ENCODE measurements at places on chromosomes 3 and 15.

- DNase-seq: no peak
Measured at GRCh38 chr15:93088981-93089726, at the start of gene RGMA. RGMA (minus strand) TSS chr15:93089211; CDS start chr15:93088932, 279 bp downstream.

DNA sequence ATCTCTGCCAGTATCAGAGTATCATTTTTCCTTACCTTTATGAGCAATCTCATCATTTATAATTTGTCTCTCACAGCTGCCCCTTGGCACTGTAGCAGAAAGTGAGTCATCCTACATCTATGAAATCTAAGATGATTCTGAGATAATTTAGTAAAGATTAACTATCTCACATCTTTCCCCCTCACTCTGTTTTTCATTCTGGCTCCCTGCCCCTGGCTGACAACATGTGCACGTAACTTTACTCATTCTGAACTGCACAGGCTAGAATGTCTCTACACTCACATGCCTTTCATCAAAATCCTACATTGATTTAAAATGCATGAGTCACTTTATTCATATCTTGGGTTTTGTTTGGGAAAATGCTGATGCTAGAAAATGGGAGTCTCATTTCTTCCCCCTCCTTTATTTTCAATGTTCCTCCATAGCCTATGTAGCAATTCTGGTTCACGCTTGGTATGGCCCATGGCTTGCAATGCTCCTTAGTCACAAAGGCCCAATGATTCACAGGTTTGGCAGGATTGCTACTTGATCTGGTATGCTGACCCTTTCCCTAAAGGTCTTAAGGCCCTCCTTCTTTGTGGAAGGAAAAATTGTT, 838.5 kb downstream of the TUSC7 start:
- no peak for DNase-seq

- no peak for DNase-seq
Measured at GRCh38 chr3:168647582-168647981, 551.9 kb upstream of the GOLIM4 start.

DNA sequence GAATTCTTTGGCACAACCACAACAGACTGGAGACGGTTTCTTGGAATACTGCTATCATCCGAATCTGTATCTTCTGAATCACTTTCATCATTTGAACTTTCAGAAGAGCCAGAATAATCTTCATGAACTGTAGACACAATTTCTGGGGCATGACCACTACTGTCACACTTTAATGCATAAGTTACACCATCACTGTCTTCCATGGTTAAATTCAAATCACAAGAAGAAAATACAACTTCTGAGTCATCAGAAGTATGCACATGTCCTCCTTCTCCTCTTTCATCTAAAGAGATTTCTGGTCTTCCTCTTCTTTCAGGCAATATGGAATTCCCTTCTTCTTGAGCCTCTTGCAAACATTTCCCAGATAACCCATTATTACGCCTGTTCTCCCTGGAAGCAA, 42.5 kb downstream of the SETD2 start:
- no peak for DNase-seq

- no peak for DNase-seq
Measured at GRCh38 chr3:179076243-179077027, 4.8 kb upstream of the ZMAT3 start.

- no peak for DNase-seq
Measured at GRCh38 chr3:25424614-25425013, 3.4 kb upstream of the RARB start.

DNA sequence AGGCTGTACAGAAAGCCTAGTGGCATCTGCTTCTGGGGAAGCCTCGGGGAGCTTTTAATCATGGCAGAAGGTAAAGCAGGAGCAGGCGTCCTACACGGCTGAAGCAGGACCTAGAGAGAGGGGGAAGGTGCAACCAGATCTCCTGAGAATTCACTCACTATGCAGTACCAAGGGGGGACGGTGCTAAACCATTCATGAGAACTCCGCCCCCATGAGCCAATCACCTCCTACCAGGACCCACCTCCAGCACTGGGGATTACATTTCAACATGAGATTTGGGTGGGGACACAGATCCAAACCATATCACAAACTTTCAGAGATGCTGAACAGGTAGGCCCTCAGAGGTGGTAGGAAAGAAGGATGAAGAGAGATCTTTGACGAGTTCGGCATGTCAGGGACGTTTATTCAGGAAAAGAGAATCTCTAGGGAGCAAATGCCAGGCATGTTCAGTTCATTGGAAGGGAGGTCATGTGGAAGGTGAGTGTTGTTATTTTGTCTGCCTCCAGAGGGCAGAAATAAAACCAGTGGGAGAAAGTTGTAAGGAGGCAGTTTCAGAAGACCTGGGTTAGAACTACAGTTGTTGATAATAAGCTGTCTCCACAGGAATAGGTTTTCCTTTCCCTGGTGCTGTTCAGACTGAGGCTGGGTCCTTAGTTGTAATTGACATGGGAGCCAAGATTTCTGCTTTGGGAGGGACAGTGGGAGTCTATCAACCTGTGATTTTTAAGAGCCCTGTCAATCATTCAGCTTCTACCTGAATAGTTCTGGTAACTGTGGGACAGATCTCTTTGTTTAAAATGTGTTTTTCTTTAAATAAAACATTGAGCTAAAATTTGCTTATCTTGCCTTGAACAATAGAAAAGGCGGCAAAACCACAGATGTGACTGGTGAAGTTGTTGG, 4.3 kb upstream of the FNDC3B start:
- DNase-seq: peak; percentile 61

DNA sequence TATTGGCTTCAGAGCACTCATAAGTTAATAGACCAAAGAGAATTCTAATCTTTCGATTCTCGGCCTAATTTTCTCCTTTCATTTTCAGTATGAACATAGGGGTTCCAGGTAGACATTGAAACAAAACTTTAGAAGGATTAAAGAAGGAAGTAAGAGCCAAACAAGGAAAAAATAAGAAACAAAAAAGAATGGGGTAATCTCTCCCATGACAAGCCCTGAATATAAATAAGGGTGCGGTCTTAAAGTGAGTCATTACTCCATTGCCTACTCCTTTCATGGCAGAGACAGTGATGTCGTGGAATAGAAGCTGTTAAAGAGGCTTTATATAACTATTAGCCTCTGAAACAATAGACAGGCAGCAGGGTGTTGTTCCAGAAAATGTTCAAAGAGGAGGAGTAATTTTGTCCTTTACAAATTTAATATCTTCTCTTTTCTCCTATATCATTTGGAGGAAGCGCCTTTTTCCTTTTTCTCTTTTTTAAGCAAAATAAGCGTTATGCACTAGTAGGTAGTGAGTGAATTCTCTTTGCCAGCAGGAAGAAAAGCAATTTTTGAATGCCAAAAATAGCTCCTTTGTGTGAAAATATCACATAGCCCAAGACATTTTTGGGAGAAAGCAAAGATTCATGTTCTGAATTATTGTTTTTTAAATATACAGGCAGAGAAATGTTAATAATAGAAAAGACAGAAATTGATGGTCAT, 607.9 kb upstream of the KCNMB2 start:
- no peak for DNase-seq

- no peak for DNase-seq
Measured at GRCh38 chr15:88627463-88627862, 6.3 kb downstream of the AEN start.

DNA sequence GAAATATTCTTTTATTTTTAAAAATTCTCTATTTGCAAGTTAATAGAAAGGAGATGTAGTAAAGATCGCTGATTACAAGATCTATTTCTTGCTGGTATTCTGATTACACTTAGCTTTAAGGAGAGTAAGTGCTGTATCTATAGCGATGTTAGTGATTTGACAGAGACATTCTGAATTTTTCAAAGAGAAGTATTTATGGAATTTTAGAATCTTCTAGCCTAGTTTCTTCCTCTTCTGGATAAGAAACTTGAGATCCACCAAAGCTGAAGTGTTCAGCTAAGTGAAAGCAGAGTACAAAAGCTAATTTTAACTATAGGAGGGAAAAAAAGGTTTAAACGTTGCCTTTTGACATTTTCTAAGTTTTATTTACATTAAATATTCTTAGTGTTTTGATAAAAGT, 72.1 kb upstream of the RARB start:
- DNase-seq: no peak

DNA sequence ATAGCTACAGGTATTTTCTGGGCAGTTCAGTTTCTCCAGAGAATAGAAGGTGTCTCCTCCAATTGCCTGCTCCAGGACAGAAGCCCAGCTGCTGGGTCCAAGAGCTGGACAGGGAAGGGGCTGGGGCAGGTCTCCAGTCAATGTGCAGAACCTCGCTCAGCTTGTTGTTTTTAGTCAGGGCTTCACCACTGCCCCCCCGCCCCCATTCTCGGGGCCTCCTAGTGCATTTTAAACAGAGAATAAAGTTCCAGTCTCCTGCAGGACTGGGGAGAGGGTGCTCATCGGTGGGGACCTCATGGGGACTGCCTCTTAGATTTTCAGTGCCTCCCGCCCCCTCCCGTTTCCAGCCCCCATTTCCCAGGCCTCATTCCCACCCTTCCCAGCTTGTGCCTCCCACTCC, 216.6 kb downstream of the XXYLT1 start:
- DNase-seq: no peak

GRCh38 chr3:146325170-146325569, 74.3 kb upstream of the PLSCR4 start:
- DNase-seq: no peak

DNA sequence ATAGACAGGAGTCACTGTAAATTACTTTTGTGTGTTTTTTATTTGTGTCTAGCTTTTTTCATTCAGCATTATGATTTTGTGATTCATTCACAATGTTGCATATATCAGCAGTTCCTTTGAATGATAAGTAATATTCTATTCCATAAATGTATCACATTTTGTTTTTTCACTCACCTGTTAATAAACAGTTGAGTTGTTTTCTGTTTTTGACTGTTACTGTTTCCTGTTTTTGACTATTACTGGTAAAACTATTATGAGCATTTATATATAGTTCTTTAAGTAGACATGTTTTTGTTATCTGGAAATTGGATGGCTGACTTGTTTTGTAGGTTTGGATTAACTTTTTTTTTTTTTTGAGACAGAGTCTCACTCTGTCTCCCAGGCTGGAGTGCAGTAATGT, 138.4 kb downstream of the RSRC1 start:
- no peak for DNase-seq

DNA sequence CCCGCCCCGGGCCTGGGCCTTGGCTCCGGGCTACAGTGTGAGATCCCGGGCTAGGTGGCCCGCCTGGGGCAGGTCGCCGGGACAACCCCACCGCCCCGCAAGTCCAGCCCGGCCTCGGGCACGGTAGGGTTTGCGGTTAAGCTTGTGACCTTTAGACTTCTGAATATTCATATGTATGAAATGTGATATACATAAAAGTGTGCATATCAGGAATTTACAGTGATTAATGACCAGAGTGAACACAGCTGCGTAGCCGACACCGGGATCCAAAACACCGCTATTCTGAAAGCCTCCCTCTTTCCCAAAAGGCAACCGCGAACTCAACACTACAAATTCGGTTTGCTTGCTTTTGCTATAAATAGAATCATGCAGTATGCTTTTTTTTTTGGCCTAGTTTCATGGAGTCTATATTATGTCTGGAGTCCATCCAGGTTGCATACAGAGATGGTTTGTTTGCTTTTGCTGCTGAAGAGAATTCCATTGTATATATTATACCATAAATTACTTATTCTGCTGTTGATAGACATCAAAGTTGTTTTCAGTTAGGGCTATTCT, 636 bp upstream of the SNRPA1 start:
- DNase-seq: no peak

DNA sequence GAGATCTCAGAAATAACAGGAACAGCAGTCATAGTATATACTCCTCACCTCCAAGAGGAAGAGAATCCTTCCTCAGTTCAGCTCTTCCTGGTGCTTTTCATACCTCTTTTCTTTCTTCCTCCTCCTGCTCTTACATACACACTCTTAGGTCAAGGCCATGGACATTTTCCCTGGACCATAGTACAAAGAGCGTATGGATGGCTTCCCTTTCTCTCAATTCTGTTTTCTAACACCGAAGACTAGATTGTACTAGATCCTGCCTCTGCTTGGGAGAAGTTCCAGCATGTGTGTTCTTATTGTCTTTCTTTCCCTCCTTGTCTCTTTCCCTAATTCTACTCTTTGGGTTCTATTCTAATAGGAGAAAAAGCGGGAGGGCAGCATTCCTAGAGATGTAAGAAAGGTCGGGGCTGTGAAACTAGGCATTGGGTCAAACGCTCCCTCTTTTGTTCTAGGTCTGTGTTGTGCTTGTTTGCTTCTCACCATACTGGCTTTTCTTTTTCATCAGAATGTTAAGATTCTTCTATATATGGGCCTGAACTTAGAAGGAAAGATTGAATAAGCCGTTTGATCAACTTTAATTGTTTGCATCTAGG, 77.4 kb downstream of the VPS8 start:
- DNase-seq: no peak

GRCh38 chr15:75053748-75054125, 30.3 kb downstream of the PPCDC start:
- no peak for DNase-seq

DNA sequence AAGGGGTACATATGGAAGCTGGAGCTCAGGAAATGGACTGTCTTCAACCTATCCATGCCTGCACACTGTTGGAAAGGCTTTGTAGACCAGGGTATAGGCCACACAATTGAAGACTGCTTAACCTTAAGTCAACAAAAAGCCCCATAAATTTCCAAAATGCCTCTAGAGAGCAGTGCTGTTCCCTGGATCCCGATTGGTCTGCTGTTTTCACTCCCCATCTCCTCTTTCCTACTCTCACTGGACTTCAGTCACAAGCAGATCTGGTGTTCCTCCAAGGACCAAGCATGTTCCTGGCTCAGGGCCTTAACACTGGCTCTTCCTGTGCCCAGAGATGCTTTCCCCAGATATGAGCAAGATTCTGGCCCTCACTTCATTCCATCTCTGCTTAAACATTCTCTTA, 22.8 kb upstream of the LRRC34 start:
- no peak for DNase-seq

- peak; percentile 25 for DNase-seq
Measured at GRCh38 chr3:44554626-44555592, at the start of gene ZKSCAN7. ZKSCAN7 (plus strand) TSS chr3:44555193; CDS start chr3:44557048, 1,855 bp downstream.

- DNase-seq: no peak
Measured at GRCh38 chr3:13706451-13706850, 157.5 kb downstream of the FBLN2 start.

GRCh38 chr15:94403331-94403730, 172.0 kb downstream of the MCTP2 start:
- DNase-seq: no peak

GRCh38 chr3:172869784-172870518, 119.4 kb downstream of the ECT2 start:
- DNase-seq: no peak

GRCh38 chr3:37147666-37148065, 26.7 kb downstream of the LRRFIP2 start:
- DNase-seq: no peak

Data from iPS DF 19.7 (cell line).